ENCODE measurements at places on chromosomes 5 and 9.
A peak's percentile ranks its signal among the peaks of the same experiment; 100 is the strongest.

DNA sequence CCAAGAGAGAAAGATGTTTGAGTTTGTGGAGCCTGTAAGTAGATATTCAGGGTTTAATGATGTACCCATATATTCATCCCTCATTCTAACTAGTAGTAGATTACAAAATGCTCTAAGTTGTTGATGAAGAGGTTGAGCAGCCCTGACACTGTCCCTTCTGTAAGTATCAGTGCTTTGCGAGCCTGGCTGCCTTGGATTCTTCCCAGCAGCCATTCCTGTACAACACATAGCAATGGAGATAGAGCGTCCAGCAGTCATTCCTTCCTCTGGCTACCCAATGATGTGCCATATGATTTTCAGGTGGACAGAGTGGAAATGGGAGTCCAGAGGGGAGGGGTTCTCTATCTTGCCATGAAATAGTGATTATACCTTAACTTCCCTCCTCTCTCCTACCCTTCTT is 124.1 kb downstream of the ARHGAP26 start:
- no peak for DNase-seq

DNA sequence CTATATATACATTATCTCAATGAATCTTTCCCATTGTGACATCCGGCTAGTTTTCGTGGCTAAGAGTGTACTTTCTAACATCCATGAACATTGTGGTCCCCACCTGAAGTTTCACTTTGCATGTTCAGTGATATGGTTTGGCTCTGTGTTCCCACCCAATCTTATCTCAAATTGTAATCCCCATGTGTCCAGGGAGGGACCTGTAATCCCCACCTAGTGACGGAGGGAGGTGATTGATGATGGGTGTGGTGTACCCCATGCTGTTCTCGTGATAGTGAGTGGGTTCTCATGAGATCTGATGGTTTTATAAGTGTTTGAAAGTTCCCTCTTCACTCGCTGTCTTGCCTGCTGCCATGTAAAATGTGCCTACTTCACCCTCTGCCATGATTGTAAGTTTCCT is 28.1 kb downstream of the MRPL22 start:
- DNase-seq = no peak

- DNase-seq = peak; percentile 42
Observed at GRCh38 chr5:140632366-140633020, 482 bp downstream of the CD14 start.

- DNase-seq = no peak
Observed at GRCh38 chr5:131218392-131218791, 45.5 kb upstream of the CDC42SE2 start.

DNA sequence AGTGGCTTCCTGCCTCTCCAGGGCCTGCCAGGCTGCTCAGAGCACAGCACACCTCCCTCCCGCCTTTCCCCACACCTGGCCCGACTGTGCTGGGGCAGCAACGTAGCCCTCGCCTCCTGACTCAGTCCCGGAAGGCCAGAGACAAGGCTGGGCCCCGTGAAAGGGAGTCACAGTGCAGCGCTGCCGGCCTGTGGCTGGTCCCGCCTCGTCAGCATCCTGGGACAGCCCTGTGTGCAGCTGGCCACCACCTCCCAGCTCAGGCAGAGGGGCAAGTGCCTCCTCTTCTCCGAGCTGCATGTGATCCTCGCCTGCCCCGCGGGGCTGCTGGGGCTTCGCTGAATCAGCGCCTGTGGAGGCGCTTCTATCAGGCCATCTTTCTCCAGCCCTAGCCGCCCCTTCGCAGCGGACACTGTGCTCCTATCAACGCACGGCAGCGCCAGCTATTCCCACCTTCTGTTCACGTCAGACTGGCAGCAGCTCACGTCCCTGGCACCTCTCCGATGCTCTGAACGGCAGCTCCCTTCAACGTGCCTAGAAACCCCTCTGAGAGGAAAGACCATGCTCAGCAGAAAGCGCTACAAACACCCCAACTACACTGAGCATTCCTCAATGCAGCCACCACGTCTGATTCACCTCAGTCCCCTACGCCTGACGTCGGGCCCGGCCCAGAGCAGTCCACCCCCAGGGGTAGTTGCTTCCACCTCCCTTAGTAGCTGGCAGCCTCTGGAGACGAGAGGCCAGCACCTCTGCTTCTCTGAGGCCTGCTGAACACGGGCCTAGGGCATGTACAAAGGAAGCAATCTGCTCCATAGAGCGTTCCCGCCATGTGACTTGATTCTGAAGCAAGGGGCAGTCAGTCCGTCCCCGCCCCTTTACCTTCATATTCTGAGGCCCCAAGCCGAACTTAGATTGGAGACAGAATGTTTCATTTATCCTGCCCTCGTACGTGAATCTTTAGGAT is 78.8 kb downstream of the GPR21 start:
- no peak for DNase-seq
